ENCODE measurements at places on chromosomes 16 and 17.

- no peak for DNase-seq
Observed at GRCh38 chr17:38430316-38430715, 2.1 kb downstream of the ARHGAP23 start.

GRCh38 chr17:284676-285355 lies 67.8 kb downstream of the RPH3AL start:
- DNase-seq = no peak

DNA sequence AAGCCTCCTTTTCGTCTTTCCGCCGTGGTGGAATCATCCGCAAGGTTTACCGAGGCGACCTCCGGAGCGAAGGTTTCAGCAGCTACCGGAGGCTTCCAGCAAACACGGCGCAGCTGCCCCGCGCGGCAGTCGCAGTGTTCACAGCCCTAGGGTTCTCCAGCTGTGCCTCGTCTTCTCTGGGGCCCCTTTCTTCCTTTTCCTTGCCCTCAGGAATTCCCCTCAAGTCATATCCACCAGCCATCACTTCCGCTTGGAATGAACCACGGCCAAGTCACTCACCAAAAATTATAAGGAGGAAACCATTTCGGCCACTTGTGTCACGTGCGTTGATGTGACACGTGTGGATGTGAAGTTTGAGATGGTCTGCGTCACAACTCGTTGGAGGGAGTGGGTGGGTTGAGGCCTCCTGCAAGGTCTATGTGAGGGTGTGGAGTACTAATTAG lies 636 bp upstream of the ERN1 start:
- DNase-seq = no peak

GRCh38 chr17:45948881-45949624 lies 50.0 kb upstream of the STH start:
- DNase-seq = peak; percentile 73

DNA sequence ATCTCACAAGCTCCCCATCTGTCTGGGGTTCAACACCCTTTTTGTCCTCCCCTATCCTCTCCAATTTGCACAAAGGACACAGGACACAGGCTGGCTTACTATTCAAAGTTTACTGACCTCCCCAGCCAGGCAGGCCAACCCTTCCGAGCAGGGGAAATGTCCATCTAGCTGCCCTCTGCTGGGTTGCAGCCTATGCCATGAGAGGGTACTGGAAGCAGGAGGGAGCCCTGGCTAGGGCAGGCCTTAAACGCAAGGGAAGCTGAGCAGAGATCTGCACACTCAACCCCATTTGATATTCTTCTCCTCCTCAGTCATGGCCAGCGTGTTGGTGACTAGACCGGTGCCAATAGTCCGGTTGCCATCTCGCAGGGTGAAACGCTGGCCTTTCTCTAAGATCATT lies 3.5 kb downstream of the TUFM start:
- no peak for DNase-seq

DNA sequence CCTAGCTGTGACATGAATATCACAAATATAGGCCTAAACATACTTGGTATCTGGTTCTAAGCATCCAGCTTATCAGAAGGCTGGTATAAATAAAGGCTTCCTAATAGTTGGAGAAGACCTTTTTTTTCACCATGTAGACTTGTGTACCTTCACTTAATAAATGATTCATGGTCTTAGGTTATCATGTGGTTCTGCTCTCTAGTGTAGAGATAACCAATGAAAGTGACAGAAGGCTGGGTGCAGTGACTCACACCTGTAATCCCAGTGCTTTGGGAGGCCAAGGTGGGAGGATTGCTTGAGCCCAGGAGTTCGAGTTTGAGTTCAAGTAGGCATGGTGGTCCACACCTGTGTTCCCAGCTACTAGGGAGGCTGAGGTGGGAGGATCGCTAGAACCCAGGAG lies 3.1 kb downstream of the DDX19A start:
- DNase-seq = no peak

DNA sequence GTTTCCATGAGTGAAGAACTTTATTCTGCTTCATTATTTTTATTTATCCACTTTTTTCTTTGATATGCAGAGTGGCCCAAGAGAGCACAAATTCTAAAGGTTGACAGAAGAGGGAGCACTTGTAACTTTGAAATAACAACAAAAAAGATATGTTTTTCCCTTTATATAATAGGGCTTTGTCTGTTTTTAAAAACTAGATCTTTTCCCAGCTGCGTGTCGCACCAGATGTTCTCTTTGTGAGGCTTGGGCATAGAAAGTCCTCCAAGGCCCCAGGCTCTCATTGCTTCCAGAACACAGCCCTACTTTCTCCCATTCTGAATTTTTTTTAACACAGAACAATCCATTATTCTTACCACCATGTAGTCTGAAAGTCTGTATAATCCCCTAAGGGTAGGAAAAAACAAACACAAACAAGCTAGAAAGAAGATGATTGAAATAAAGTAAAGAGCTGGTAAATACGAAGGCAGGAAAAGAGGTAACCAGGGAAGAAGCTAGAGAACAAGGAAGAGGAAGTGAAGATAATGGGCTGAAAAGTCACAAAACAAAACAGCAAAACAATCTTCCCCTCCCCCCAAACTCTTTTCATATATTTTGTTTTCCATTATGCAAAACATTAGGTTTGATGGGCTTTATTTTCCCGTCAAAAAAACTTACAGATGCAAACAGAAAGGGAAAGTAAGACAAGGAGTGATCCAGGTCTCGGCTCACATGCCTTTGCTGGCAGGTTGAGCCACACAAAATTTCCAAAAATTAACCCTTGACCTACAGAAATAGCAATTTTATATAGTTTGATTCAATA lies 160.4 kb downstream of the ABCA8 start:
- DNase-seq = no peak

- peak; percentile 70 for DNase-seq
Observed at GRCh38 chr17:32998111-32998886, 6.7 kb downstream of the SPACA3 start.

DNA sequence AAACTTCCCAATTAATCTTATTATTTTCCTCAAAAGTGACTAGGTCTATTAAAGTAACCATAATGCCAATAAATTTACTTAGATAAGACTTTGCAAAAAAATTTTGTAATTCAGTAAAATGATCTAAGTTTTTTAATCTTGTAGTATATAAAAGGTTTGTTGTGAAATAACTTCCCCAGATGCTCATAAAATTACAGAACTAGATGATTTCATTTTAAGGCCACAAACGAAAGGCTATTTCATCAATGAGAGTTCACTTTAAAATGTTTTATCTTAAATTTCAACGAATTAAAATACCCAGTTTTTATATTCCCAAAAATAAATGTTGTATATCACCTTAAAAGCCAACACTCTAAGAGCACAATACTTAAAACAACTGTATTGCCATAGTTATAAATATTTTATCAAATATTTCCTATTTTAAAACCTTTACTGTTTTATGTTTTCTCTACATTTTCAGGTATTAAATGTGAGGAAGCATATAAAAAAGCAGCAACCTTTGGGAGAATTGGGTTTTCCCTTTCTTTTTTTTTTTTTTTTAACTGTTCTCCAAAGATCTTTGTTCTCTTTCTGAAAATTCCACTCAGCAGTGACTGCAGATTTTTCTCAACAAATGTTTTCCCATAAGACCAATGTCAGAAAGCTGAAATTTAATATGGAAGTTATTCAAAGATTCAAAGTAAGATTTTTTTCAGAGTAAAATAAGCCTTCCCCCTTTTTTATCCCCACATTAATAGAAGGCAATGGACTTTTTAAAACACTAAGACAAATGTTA lies 169.9 kb downstream of the CYB561 start:
- DNase-seq = no peak

- no peak for DNase-seq
Observed at GRCh38 chr17:50484386-50485155, 5.9 kb downstream of the RSAD1 start.

DNA sequence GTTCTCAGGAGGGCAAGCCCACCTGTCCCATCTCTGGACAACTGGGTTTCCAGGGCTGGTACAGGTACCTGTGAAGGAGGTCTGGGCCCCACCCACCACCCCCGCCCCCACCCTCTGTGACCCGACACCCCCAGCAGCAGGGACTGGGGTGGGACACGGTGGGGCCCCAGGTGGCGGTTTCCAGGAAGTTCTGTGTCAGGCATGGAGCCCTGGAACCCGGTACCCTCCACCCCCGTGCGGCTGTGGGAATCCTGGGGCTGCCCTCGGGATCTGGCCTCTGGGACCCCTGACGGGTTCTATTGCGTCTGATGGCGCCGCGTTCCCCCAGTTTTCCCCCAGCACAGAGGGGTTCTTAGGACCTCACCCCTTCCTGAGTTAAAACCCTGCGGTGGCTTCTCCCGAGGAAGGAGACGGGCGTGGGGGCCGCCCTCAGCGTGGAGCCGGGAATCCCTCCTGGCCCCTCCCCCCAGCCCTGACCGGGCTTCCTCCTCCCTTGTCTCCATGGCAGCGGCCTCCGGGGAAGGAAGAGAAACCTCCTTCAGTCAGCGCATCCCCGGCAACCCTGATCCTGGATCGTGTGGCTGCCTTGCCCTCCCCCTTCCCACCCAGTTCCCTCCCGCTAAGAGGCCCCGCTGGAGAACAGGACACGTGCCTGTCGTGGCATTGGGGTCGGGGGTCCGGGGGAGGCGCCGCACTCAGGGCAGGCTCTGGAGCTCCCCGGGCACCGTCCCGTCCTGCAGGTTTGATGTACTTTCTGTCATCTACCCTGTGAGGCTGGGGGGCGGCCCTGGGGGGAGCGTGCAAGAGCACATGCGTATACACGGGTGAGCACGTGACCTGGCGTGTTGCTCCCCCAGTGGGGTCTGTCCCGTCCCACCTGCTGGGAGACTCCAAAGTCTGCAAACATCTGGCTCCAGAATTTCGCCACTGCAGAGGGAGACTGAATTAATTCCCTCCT lies 30.3 kb downstream of the CACNA1H start:
- no peak for DNase-seq

DNA sequence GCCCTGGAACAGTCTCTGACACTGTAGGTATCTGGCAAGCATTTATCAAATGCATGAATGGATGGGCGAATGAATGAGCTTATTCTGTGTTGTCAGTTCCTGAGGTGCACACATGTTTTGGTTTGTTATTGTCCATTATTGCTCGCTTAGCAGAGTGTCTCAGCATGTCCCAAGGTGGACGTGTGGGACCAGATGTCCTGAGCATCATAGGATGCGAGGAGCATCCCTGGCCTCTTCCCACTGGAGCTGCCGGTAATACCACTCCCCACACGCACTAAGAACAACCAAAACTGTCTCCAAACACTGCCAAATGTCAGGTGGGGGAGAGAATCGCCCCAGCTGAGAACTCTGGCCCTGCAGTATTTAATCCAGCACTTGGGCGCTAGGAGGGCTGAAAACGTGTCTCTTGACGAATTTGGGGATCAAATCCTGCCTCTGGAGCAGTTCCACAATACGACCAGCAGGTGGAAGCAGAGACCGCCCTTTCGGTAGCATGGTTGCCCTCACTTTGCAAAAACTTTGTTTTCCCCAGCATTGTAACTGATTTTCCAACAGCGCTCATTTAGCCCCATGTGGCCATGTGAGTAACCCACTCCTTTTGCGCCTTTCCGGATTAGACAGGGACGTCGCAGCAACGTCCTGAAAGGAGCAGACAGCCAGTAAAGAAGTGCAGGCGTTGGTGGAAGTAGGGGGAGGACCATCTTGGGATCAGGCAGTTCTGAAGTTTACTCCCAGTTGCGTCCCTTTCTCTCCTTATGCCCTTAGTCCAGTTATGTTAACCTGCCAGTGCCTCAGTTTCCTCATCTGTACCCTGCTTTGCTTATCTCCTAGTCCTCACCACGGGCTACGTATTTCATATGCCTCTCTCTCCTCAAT lies 22.7 kb downstream of the TMEM114 start:
- DNase-seq = peak; percentile 55

- DNase-seq = no peak
Observed at GRCh38 chr16:85975451-85975981, 76.6 kb downstream of the IRF8 start.

GRCh38 chr16:76653390-76654026 lies 376.3 kb downstream of the CNTNAP4 start:
- DNase-seq = no peak

GRCh38 chr17:38660097-38661025 lies 14.4 kb downstream of the EPOP start:
- DNase-seq = peak; percentile 11

DNA sequence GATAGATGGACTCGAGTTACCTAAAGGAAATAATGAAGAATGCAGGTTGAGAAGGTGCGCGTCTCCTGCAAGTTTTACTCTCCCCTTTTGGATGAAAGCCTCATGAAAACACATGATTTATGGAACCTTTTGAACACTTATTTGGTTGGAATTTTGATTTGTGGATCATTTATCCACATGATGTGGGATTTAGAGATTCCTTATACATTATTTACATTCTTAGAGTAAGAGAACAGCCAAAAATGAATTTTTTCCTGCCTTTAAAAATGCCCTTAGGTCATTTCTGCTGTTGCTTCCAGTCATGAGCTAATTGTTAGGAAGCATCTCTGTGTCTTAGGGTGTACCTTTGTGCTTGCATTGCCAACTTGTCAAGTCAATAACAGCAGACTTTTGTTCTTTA lies 99.9 kb downstream of the RPTOR start:
- no peak for DNase-seq

DNA sequence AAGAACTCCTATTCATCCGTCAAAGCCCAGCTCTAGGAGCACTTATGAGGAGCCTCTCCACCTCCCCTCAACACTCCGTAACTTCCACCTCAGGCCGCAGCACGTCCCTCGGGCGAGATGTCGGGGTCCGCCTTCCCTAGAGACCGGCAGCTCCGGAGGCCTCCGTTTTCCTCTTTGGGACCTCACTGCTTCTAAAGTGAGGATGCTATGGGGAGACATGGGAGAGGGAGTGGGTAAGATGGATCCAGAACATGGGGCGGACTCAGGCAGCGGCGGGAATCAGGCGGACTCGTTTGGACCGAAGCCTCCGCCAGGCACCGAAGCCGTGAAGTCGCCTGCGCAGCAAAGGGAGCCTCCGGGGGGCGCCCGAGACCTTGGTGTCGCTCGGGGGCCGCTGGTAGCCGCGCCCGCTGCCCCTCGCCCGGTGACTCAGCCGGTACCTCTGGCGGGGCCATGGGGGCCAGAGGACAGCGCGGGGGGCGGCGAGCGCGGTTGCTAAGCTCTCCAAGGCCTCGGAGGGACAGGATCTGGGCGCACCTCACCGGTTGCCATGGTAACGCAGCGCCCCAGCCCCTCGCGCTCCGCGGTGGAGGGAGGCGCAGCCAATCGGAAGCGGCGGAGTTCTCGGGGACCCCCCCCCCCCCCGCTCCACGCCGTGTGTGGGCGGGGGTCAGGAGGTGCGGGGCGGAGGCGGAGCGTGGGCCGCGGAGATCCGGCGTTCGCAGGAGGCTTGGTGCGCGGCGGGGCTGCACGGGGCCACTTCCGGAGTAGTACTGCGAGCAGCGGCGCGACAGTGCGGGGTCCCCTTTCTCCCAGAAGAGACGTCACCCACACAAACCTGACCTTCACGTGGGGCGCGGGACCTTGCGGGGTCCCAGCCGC lies 1.3 kb upstream of the HIC1 start:
- DNase-seq = peak; percentile 82

GRCh38 chr17:47719411-47720152 lies 13.5 kb upstream of the TBX21 start:
- no peak for DNase-seq

- peak; percentile 54 for DNase-seq
Observed at GRCh38 chr16:15950161-15950854, 892 bp downstream of the ABCC1 start.

GRCh38 chr17:18004884-18005305 lies 32.2 kb downstream of the DRC3 start:
- no peak for DNase-seq

All from frontal cortex (tissue), 4 donors.